Kidney (tissue), 22 donors: ENCODE measurements at places on chromosomes 3 and 15.

DNA sequence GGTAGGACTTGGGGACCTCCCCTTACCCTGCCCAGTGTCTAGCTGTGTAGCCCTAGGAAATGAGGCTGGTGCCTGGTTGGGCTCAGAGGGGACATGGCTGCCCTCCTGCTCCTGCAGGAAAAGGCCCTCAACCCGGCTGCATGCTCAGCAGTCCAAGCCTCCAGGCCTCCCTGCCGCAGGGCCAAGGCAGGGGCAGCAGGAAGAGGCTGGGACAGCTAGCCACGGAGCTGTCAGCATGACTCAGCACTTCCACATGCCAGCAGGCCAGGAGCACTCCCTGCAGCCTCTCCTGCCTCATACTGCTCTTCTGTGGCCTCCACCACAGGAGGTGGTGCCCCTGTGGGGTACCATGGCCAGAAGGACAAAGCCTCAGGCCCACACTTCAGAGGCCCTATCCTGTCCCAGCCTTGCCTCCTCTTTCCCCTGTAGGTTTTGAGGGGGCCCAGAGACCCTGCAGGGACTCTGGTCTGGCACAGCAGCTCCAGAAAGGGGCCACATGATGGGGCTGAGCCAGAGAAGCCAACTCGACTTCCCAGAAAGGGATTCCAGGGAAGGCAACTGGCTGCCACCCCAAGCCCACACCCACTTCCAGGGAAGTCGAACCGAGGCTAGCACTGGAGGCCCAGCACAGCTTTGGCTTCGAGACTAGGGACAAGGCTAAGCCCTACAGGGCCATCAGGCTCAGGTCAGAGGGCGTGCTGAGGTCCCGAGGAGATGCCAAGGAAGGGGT is 19.5 kb downstream of the TKT start:
- DNase-seq, result no peak

- peak; percentile 65 for DNase-seq
These were observed 24.3 kb downstream of the FILIP1L start for GRCh38 chr3:100089812-100090668.

DNA sequence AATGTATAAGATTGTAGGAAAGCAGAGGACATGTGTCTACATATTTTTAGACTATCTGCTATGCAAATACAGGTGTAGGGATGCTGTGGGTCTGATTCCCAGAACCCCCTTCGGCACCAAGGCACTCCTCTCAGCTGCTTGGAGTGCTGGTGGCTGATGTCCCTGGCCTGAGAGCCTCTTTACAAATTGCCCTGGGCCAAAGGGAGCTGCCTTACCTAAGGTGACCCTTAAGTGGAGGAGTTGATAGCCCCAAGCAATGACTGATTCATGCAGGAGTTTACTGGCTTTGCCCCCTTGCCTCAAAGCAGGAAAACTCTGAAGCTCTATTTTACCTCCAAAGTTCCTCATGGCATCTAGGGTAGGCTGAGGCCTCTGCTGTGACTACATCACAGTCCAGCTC is 83.0 kb downstream of the ZNF385D start:
- no peak for DNase-seq

- DNase-seq, result no peak
These were observed 526.4 kb upstream of the DPPA4 start for GRCh38 chr3:109863701-109864100.

- DNase-seq, result no peak
These were observed 65.0 kb downstream of the CEMIP start for GRCh38 chr15:80844011-80844732.

DNA sequence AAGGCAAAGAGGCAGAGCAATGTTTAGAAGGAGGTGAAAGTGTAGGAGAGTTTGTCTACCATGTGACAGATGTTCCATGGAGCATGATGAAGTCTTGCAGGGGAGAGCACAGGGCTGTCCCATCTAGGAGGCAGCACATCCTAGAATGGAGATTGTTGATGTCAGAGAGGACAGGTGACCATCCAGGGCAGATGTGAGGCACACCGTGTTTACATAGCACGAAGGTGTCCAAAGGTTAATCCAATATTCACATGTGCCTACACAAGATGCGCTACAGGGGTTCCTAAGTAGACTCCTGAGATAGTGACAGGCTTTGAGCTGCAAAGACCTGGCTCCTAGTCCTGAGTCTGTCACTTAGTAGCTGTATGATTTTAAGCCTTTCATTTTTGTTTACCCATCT is 219.3 kb upstream of the SLCO3A1 start:
- DNase-seq, result no peak

DNA sequence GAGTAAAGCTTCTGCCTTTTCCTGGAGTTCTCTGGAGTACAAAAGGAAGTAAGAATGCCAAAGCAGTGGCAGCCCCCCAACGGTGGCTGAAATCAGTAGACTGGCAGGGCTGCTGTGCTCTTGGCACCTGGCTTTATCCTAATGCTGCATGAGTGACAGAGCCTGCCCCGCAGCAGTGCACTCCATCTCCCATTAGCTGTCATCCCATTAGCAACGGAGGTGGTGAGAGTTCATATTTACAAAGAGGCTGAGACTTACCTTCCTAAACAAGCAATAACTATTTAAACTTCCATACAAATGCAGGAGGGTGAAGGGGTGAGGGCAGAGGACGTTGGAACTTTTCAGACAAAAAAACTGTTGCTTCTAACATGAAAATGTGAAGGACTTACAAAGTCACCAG is 51.9 kb downstream of the SERPINI1 start:
- DNase-seq, result no peak

DNA sequence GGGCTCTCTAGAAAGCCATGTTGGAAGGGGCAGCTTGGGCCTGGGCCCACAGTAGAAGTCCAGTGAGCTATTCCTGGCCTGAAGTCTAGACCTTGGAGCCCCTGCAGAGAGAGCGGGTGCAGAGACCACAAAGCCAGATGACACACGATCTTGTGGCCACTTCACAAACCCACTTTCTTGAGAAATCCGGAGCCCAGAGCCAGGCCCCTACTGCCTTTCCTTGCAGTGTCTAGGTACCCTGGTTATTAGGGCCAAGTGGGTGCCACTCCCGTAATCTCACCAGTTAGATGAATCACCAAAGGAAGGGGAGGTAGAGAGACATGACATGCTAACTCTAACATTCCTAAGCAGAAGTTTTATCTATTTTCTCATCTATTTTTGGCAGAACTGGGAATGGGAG is 72.5 kb upstream of the ADAMTSL3 start:
- DNase-seq, result no peak

GRCh38 chr3:105281989-105282388 is 84.7 kb upstream of the ALCAM start:
- DNase-seq, result no peak

DNA sequence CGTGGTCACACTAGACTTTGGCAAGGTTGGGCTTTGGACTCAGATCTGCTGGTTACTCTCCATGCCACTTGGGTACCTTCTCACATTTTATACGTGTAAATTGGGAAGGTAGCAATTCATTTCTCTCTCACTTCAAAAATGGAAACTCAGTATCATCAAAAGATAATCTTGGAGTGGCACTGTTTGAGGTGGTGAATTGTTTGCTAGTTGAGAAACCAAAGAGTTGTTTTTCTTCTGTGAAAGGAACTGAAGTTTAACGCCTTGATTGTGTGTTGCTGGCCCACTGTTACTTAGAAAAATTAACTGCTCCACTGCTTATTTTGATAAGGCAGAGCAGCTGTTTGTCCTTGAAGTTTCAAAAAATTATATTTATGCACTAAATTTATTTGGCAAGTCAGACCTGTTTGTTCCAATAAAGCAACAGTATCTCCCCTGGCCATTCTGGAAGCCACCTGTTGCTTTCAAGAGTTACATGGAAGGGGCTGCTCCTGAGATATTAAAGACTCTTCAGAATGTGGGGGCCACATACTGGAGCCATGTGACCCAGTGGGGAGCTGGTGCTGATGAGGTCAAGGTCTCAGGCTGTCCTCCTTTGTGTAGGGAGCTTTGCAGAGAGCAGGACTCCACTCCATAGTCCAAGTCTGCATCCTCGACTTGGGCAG is 16.2 kb downstream of the PLCL2 start:
- DNase-seq, result no peak

DNA sequence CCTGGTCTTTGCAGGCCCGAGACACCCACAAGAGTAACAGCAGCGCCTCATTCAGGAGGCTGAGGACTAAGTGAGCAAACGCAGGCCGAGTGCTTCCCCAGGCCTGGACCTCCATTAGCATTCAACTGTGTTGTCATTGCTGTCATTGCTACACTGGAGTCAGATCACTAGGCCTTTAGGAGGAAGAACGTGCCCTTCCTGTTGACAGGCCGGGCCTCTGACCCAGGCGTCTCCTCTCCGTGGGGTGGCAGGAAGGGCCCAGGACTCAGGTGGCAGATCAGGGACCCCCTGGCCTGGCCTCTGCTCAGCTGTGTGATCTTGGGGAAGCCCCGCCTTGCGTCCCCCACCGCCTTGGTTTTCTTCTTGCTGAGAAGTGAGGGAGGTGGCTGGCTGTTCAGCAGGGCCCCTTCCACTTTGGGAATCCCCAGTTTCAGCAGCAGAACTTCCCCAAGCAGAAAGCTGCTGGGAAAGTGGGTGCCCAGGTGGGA is 19.1 kb downstream of the ZDHHC19 start:
- DNase-seq, result no peak

DNA sequence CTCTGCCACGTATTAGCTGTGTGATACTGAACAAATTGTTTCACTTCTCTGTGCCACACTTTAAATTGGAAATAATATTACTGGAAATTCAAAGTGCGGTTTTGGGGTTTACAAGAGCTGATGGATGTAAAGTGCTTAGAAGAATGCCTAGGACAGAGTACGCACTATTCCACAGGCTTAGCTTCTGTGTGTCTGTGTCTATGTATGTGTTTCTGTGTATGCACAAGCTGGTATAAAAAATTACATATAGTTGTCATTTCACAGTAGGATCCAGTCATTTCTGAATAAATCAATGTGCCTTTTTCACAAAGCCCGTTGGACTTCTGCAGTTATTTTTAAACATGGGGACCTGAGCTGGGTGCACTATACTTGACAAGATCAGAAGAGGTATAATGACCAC is 370.4 kb downstream of the TUSC7 start:
- no peak for DNase-seq

DNA sequence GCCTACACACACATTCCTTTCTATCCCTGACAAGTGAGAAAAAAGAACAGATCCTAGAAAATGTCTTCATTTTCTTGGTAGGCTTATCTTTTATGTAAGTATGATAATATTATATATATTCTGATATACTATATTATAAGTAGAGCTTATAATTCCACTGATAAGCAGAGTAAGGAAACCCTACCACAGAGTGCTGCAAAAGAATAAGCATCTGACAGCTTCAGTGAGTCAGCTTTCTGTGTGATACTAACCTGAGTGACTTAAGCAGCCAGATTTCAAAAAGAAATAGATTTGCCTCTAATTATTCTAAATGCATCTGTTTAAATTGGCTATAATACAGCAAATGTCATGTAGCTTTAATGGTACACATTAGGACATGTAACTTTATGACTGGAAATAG is 656.0 kb downstream of the MCTP2 start:
- DNase-seq, result no peak

DNA sequence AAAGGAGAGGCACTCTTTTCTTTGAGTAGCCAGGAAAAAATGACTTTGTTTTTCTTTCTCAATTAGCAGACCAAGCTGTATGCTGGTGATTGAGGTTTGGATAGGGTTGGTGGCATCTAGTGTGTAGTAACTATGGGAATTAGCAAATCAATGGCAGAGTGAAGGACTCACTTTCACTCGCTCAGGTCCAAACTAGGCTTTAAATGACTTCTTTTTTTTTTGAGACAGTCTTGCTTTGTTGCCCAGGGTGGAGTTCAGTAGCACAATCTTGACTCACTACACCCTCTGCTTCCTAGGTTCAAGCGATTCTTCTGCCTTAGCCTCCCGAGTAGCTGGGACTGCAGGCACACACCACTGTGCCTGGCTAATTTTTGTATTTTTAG is 35.9 kb downstream of the PRKCI start:
- no peak for DNase-seq

GRCh38 chr3:46062679-46063078 is 35.4 kb upstream of the XCR1 start:
- DNase-seq, result no peak

- no peak for DNase-seq
These were observed 327.1 kb downstream of the SATB1 start for GRCh38 chr3:18097989-18098388.
